Kidney epithelial cell (primary cell): ENCODE measurements at places on chromosomes 7 and 10.

DNA sequence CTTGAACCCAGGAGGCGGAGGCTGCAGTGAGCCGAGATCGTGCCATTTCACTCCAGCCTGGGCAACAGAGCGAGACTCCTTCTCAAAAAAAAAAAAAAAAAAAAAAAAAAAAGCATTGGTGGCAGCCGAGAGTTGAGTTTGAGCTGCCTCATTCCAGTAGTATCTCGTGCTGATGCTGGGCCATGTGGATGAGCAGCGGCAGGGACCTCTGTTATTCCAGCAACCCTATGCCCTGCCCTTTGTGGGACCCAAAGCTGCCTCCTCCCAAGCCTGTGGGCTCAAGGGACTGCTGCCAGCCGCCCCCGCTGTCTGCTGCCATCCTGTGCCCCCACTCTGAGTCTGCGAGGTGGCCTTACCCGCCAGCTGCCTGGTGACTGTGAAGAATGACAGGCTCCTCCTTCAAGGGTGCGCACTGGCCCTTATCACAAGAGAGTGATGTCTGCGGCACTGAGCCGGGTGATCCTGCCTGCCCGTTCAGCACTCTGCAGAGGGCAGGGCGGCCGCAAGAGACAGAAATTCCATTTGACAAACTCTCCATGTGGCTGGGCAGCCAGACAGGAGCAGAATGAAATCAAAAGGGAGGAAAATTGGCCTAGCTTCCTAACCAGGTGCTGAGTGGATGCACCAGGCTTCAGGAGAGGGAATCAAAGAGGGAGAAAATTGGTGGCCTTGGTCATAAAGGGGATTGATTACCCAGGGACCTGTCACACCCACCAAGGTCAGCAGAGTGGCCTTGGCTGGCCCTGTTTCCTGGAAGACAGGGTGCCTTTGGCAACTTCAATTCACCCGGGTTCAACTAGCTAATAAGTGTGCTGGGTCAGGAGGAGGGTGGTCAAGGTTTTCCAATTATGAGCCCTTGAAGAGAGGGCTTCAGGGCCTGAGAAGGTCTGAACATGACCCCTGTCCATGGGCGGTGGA is 65.3 kb upstream of the ZMIZ1 start:
- DNase-seq, result peak; percentile 28

- DNase-seq, result peak; percentile 19
Measured at GRCh38 chr10:98349508-98349922, 65.5 kb downstream of the PYROXD2 start.

- no peak for DNase-seq
Measured at GRCh38 chr10:119250641-119251314, 43.4 kb downstream of the GRK5 start.

DNA sequence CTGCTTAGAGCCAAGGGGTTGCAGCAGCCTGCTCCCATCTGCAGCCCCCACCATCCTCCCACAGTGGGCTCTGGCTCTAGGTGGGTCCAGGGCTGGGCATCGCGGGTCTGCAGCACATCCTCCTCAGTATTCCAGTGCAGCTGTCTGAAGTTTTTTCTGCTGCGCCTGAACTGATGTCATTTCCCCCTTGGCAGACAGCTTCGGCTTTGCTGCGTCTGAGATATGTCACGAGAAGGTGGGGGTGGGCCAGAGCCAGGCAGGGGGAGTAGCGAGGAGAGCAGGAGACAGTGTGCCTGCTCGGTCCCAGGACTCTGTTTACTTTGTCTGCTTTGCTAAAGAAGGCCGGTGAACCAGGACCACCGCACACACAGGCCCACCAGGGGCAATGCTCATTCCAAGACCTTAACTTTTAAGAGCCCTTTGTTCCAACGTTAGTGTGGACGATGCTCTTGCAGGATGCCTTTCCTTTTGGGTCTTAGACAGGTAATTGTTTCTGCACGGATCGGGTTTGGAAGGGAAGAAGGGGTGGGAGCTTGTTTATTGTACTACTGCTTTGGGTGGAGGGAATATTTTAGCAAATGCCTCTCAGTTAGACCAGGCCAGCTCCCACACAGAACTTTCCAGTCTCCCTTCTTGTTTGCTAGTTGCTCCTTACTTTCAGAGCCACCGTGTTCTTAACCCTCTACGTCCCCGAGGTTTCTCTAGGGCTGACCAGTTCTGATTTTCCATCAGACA is 32.4 kb downstream of the WBP1L start:
- DNase-seq, result no peak

DNA sequence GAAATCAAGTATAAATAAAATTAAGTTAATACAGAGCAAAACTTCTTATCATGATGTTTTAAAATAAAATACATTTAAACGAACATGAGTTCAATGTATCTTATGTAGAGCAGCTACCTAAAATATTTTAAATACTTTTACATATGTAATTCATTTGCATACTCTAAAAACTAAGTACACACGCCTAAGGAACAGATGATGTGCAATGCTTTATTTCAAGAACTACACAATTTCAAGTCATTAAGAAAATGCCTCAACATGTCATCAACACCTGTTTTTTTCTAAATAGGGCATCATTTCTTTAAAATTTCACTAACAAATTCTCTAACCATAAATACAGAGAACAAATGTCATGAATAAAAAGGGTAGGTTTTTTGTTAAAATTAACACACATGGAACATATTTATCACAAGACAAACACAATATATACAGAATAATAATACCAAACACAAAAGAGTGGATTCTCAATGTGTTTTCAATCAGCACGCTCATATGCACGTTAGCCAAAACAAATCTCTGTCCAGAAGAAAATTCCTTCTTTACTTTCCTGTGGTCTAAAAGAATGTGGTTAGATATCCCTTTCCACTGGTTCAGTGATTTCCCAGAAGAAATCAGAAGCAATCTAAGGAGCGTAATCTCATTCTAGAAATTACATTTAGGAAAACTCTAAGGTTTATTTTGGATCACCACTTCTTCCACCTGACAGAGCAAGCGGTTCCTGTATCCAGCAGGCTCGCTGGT is 73.0 kb upstream of the PFKP start:
- no peak for DNase-seq

DNA sequence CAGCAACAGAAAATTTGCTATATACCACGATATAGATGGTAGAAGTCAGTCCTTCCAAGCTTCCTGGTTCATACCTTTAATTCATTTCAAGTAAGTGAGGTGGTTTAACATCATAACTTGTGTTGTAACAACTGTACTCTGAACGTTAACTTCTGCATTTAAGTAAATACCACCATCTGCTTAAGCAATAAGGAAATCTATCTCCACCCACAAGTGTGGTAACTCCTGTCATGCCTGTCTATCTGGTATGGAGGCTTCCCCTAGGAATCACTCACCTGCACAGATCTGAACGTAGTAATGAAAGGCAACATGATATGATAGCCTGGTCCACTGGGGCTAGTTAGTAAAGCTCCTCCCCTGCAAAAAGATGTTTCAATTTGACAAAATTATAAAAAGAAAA is 2.3 kb downstream of the ERLIN1 start:
- no peak for DNase-seq

DNA sequence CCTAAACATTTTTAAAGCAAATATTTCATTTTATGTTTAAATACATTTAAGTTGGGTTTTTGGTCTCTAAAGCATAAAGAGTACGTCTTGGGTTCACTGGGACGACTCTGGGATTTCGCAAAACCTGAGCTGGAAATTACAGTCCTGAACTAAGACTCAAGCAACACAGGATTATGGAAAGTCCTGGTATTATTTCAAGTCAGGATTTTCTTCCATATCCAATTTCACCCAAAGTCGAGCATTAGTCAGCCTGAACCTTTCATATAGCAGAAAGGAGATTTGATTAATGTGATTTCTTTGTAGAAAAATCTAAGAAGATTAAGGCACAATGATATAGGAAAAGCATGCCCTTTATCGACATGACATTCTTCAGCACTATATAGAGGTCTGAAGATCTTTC is 100.0 kb downstream of the MTERF1 start:
- no peak for DNase-seq

DNA sequence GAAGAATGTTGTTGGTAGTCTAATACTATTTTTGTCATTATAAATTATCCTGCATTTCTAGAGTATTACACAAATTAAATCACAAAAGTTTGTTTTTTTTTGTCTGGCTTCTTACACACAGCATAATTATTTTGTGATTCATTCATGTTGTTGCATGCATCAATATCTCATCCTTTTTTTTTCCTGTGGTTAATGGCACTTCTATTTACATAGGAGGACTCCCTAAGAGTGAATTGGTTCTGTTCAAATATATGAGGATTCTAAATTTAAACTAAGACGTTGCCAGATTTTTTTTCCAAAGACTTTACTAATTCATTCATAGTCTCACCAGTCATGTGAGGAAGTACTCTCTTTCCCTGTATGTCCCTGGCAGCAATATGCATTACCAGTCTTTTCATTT is 303.3 kb downstream of the GPR37 start:
- DNase-seq, result peak; percentile 28

- DNase-seq, result peak; percentile 25
Measured at GRCh38 chr10:132446661-132447445, 49.9 kb downstream of the PWWP2B start.

DNA sequence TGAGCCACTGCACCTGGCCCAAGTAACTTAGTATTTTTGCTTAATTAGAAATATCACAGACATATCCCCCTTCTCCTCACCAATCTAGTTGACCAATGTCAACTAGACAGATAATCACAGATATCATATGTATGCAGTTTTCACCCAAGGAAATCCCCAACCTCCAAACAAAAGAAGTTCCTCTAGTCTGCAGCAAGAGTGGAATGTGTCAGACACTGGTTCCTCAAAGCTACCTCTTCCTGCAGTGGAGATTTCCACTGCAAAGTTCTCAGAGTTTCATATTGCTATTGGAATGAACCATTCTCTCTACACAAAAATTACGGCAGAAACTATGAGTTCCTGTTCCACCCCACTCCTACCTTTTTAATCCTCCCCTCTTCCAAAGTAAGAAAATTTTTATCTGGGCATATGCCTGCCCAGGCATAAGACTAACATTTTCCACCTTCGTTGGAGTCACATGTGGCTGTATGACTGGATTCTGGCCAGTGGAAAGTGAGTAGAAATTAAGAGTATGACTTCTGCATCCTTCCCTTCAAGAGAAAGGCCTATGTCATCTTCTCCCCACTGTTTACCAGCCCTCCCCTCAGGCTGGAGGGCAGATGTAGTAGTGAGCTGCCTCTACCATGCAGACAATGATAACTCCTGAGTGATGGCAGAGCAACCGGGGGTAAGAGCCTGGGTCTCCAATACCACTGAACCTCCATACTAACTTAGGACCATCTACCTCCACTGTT is 103.0 kb downstream of the MYOF start:
- no peak for DNase-seq

DNA sequence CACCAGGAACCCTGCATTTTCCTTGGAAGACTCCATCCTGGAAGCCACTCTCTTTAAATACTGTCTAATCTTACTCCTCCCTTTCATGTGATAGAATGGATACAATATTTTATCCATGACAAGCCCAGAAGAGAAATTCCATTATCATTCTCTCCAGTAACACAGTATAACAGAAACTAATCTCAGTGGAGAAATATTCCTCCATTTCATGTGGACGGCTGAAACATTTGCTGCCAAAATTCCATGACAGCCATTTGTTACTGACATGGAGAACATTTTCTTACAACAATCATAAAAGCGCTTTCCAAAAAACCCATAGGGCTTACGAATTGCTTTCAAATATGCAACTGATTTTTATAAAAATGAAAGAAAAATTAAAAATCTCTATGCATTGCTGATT is 392.8 kb upstream of the KLF6 start:
- no peak for DNase-seq

DNA sequence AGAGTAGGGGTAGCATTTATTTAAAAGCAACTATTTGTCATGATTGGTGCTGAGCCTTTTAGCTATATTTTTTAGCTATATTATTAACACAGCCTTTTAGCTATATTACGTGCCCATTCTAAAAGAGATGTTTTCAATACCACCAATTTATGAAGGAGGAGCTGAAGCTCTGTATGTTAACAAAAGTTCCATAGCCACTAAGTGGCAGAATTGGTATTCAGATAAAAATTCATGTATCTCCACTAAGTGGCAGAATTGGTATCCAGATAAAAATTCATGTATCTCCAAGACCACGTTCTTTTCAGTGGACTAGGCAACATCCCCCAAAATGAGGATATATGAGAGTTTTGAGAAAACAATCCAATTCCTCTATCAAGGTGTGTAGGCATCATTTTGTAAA is 268.6 kb downstream of the HGF start:
- no peak for DNase-seq

DNA sequence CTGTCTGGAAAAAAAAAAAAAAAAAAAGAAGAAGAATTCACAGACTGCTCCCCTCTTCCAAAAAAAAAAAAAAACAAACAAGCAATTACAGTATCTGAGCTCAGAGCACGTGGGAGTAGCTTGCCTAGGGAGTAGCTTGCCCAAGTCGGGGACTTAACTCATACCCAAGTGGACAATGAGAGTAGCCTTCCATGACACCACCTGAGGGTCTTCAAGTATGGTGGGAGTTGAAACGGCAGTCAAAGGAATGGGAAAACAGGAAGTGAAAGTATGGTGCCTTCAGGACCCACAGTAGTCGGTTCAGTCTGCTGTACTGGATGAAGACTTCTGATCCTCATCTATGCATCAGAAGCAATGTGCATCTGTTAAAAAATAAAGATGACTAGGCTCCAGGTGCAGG is 10.6 kb downstream of the VOPP1 start:
- no peak for DNase-seq

DNA sequence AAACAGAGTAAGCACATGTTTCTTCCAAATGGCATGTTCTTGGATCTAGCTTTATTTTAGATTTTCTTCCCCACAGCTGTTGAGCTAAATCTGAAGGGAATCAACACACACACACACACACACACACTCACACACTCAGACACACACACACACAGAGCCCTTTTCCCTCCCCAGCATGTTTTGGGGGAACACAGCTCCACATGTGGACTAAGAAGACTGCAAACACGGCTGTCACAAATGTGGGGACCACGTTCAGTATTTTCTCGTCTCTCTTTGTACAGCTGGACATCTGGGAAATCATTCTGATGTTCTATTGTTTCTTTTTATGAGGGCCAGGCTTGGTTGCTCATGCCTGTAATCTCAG is 116.3 kb downstream of the ABLIM1 start:
- no peak for DNase-seq

DNA sequence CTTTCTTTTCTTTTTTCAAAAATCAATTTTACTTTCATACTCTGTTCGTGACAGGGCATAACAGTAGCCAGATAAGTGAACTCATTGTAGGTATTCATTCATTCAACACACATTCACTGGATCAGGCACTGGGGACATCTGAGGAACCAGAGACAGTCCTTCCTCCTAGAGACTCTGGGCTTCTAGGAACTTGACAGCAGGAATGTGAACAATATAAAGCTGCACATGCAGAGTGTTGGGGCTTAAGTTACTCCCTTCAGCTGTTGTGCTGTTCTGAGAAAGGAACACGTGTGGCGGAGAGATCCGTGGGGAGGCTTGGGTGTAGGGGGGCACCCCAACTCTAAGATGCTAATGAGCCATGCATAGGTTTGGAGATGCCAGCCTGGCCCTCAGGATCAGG is 120.4 kb downstream of the PKD1L1 start:
- no peak for DNase-seq

DNA sequence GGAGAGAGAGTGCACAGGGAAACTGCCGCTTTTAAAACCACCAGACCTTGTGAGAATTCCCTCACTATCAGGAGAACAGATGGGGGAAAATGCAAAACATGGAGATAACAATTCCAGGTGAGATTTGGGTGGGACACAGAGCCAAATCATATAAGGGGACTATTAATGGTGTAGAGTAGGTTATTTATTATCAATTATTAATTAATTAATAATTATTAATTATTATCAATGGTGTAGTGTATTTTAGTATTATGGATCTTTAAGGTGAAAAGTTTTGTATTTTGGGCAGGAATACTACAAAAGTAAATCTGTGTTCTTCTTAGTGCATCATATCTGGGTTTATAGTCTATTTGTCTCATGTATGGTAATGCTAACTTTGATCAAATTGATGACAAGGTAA is 377.7 kb upstream of the KCND2 start:
- DNase-seq, result no peak
